ENCODE measurements at places on chromosomes 4 and X.

DNA sequence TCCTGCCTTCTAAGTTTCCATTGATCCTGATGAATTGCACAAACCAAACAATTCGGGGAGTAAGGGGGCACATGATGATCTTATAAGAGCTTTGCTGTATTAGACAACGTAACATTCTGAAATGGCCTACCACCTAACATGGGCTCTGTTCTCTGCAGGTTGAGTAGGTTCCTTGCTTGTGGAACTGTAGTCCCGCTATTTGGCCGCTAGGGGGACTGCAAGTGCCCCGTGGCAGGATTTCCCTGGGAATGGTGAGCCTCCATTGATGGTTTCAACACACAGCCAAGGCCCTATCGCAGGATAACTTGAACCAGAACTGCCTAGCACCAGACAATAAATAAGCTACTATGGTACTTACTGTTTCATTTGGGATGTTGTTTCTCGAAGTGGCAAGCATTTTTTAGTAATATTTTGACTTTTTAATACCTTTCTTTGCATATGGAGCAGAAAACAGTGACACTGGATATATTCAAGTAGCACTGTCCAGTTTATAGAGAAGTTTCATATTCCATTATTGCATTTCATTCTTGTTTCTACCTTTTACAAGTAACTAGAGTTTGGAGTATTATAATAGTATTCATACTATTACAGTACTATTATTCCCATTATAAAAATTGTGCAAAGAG is 11.9 kb downstream of the AR start:
- peak; percentile 36 for DNase-seq

- DNase-seq, result no peak
Observed at GRCh38 chr4:11904117-11904535, 475.4 kb upstream of the HS3ST1 start.

DNA sequence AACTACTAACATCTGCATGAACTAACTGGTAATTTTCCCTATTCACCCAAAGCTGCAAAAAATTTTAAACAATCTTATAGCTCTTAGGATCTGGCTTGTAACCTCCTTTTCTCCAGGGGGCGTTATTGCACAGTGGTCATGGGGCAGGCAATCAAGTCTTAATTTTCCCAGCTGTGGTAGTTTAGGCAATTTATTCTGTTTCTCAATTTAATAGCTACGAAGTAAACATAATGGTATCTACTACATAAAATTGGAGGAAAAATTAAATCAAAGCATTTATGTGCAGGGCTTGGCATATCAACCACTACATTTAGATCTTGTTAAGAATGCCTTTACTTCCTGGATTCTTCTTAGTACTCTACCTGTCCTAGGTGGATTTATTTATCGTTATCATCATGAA is 137.4 kb upstream of the GUCY1A1 start:
- peak; percentile 30 for DNase-seq

DNA sequence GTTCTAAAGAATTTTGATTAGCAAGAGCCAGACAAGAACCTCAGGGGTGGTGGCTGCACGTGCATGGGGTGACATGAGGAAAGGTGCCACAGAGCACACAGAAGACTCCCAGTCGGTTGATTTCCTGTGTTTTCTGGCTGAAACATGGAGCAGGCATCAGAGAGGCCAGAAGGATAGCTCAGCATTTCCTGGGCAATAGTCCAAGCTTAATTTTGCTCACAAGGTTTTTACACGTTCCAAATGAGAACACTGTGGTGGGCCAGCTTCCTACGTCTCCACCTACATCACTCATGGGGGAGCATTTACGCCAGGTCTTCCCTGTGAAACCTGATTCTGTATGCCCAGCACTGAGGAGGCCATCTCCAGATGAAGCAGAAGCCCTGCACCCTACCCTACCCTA is 212.5 kb upstream of the CLNK start:
- DNase-seq, result peak; percentile 3

DNA sequence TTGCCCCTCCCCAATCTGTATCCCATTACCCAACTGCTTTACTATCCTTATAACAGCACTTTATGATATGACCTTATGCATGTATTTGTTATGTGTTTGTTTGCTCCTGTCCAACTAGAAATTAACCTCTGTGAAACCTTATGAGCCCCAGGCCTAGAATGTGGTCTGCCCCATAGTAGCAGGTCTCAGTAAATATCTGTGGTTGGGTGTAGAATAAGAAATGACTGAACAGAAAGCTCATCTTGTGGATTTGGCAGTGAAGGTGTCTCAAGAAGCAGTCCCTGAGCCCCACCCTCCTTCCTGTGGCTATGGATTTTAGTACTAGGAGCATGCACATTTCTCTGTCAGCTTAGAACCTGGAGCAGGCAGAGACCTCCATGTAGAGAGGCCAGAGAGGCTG is 229.0 kb upstream of the LCORL start:
- DNase-seq, result no peak

GRCh38 chrX:97587171-97587570 is 703.5 kb downstream of the RPA4 start:
- DNase-seq, result no peak

GRCh38 chr4:53315300-53315699 is 50.6 kb downstream of the SCFD2 start:
- peak; percentile 68 for DNase-seq

GRCh38 chrX:108223585-108223984 is 132.0 kb downstream of the ATG4A start:
- DNase-seq, result no peak

DNA sequence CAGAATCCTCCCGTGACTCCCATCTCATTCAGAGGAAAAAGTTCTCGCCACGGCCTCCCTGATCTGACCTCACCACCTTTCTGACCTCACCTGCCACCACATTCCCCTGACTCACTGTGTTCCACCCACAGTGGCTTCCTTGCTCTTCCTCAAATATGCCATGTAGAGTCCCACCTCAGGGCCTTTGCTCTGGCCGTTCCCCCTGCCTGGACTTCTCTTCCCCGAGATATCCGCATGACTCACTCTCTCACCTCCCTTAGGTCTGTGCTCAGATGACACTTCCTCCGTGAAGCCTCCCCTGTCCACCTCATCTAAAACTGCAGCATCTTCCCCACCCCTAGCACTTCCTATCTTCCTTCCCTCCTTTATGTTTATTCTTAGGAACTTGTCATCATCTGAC is 7.2 kb upstream of the TSPYL2 start:
- no peak for DNase-seq

GRCh38 chr4:175973027-175973923 is 92.4 kb upstream of the WDR17 start:
- no peak for DNase-seq

- no peak for DNase-seq
Observed at GRCh38 chrX:44997282-44997812, 124.4 kb downstream of the KDM6A start.

GRCh38 chrX:132188175-132188574 is 31.1 kb downstream of the RAP2C start:
- no peak for DNase-seq

GRCh38 chrX:53717205-53717604 is 30.7 kb upstream of the HUWE1 start:
- DNase-seq, result no peak
